GM19239 (cell line): ENCODE measurements at places on chromosomes 6 and 20.

GRCh38 chr20:52094693-52095092, 96.9 kb downstream of the ZFP64 start:
- no peak for DNase-seq

DNA sequence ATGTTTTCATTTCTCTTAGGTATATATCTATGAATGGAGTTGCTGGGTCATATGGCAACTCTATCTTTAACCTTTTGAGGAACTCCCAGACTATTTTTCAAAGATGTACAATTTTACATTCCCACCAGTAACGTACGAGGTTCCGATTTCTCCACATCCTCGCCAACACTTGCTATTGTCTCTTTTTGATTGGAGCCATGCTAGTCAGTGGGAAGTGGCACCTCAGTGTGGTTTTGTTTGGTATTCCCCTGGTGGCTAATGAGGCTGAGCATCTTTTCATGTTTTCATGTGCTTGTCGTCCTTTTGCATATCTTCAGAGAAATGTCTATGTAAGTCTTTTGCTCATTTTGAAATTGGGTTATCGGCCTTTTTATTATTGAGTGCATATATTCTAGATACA, 178.6 kb upstream of the EXOC2 start:
- no peak for DNase-seq

- no peak for DNase-seq
Observed at GRCh38 chr20:46631212-46631869, 19.9 kb downstream of the SLC13A3 start.

GRCh38 chr20:38073307-38074071, 39.9 kb downstream of the RPRD1B start:
- DNase-seq = no peak

- DNase-seq = no peak
Observed at GRCh38 chr20:45918182-45918737, 6.3 kb upstream of the PLTP start.

- peak; percentile 78 for DNase-seq
Observed at GRCh38 chr6:30489081-30490025, at the start of gene HLA-E. Gene HLA-E (plus strand): TSS chr6:30489509. CDS start chr6:30489532, 23 bp downstream.

DNA sequence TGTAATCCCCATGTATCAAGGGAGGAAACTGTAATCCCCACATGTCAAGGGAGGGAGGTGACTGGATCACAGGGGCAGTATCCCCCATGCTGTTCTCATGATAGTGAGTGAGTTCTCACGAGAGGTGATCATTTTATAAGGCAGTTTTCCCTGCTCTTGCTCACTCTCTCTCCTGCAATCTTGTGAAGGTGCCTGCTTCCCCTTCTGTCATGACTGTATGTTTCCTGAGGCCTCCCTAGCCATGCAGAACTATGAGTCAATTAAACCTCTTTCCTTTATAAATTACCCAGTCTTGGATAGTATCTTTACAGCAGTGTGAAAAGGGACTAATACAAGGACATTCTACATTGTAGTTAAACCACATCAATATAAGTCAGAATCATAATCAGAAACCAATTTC, 112.4 kb downstream of the BTBD9 start:
- DNase-seq = no peak

- no peak for DNase-seq
Observed at GRCh38 chr6:44166591-44167184, 8.1 kb downstream of the CAPN11 start.

GRCh38 chr6:90097356-90097755, 199.3 kb downstream of the BACH2 start:
- DNase-seq = no peak

DNA sequence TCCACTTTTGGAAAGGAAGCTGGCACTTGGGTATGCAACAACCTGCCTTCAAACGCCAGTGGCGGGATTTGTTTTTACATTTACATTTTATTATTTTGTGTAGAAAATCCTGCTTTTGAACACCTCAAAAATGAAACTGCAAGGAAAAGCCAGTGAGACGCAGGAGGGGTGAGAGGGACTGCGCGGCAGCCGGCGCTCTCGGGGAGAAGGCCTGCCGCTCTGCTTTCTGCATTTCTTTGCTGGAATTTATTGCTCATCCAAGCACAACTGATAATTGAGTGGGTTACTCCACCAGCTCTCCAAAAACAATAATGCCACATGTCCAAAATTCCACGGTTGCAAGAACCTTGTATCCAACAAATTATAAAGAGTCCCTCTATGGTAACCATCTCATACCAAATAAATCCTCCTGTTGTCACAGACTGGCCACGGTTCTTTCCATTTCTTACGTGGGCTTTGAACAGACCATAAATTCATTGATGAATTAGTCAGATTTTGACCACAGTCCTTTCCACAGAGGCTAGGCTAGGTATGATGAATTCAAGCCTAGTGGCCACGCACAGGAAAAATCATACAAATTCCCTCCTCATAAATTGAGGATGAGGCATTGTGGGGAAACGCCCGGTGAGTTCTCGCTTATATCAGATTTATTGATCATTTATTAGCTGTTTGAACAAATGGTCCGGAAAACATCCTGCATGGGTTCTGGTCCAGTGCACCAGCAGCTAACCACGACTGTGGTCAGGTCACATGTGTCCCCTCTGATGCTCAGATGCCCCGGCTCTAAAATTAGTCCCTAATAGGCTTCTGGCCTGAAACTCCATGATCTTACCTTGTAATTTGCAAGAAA, 31.6 kb upstream of the FOXC1 start:
- no peak for DNase-seq

- DNase-seq = no peak
Observed at GRCh38 chr6:53581856-53582255, 37.0 kb upstream of the GCLC start.

DNA sequence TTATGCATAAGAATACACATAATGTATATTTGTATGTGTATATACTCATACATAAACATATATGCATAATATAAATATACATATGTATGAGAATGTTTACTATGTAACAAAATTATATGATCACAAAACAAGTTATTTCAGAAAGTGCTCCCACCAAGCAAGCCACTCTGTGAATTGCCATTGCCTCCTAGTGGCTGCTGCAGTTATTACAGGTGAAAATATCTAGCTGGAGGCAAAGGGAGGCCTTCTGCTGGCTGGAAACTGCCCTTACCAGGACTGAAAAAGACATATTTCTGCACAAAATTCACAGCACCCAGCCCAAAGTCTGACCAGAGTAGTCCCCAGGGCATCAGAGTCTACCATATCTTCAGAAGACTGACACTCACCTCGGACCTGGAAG, 14.4 kb upstream of the ADAM33 start:
- no peak for DNase-seq

GRCh38 chr6:139017227-139017626, 11.3 kb upstream of the ABRACL start:
- no peak for DNase-seq

DNA sequence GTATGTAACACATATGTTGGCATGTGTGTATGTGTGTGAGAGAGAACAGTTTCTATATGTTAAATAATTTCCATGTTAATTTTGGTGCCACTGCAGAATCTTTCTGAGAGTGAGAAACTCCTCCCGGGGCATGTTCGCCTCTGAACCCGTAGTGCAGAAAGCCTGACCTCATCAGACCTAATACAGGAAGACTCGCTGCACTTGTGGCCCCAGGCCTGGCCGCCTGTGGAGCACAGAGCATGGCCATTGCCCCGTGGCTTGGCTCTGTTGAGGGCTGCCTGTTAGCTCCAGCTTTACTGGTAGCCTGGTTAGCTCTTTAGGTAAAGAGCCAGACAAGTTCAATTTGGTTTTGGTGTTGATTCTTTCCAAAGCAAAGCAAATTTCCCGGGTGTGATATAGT, 25.5 kb downstream of the FARS2 start:
- DNase-seq = no peak

- DNase-seq = no peak
Observed at GRCh38 chr6:136958168-136958567, 36.1 kb downstream of the SLC35D3 start.

DNA sequence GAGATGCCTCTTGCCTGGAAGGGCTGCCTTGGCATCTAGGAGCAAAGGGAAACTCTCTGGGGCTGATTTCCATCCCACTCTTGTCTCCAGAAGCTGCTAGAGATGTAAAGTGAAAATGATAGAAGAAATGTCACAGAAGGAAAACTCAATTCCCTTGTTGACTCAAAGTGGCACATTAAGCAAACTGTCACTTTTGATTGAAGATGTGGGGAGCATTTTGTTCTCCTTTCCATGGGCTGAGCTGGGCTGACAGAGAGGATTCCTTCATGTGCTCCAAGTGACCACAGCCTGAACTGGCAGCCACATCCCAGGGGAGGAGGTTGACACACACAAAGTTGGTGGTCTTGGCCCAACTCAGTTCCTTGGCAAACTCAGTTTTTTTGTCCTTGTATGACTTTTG, 9.8 kb downstream of the GPR31 start:
- DNase-seq = no peak
